ENCODE measurements at places on chromosomes 1 and 21.
A peak's percentile ranks its signal among the peaks of the same experiment; 100 is the strongest.

DNA sequence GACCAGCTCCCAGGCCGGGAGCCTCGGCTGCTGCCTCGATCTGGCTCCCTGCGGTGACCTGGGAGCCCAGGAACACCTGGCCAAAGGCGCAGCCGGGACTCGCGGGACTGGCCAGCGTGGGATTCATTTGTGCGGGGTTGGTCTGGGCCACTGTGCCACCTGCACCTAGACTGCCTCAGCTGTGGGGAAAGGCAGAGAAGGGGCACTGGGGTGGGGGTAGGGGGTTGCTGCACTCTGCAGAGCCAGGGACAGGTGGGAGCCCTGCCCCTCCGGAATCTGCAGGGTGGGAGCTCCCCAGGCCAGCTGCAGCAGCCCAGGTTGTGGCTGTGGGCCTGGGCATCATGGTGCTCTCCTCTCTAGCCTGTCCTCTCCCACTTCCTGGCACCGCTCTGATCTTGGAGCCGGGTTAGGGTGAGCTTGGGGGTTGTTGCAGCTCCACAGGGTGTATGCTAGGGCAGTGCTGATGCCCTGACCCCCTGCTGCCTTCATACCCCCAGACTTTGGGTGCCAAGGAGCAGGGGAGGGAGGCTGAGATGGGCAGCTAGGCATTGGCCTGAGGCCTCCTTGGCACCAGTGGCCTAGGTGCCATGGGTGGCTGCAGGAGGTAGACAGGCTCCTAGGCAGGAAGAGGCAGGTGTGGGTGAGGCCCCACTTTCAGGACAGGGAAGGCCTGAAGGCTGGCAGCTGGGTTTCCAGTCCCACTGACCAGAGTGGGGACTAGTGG is 57.5 kb upstream of the ETV3 start:
- no peak for DNase-seq

- no peak for DNase-seq
Observed at GRCh38 chr21:25491267-25491666, 116.0 kb downstream of the MRPL39 start.

DNA sequence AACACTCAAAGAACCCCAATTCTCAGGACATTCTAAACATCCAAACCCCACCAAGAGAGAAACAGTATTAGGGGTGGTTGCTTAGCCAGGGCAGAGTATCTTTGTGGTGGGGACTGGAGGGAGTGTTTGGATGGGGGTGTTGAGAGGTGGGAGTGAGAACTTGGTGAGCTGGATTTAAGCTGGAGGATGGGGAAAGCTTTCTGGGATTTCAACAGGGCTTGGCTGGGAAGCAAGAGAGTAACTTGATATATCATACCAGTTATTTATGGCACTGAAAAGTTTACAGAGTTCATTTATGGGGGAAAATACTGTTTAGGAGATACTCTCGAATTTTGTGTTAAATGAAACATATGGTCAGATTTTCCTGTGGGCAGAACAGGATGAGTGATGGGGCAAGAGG is 6.8 kb upstream of the CNIH3 start:
- no peak for DNase-seq

DNA sequence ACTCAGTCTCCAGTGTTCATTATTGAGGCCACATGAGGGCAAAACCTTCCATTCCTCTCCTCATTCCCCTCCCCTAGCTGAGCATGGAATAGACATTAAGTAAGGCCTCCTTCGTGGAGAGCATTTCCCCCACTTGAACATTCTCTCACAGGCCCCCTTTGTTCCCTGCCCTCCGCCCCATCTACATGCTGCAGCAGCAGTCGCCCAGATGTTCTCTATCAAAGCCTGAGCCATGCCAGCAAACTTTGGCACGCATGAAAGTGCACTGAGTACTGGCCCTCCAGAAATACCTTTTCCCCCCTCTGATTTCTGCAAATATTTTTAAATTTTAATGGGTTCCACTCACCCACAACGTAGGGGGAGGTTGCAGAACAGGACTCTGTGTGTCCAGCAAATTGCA is 20.9 kb upstream of the GORAB start:
- DNase-seq, result no peak

DNA sequence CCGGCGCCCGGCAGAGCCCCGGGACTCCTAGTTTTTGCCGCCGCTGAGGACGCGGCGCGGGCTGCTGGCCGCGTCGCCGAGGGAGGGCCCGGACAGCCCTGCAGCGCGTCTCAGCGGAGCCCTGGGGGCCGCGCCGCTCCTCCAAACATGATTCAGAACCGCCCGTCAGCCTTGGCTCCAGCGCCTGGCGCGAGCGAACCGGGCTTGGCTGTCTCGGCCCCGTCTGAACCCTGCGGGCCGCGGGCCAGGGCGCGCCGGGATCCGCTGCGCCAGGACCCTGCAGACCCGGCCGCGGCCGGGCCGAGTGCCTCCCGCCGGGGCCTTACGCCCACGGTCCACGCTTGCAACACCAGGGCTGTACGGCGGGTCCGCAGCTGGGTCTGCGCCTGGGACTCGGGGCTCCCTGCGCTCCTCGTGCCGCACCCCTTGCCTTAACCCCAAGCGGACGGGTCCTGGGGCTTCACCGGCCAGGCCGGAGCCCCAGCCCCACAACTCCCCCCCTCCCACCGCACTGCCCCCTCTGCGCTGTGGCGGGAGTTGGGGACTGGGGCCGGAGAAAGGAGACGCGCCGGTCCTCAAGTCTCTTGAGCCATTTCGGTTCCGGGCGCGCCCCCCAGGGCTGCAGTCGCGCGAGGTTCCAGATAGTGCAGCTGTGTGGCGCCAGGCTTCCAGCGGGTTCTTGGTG is 48.4 kb upstream of the CD34 start:
- peak; percentile 9 for DNase-seq

DNA sequence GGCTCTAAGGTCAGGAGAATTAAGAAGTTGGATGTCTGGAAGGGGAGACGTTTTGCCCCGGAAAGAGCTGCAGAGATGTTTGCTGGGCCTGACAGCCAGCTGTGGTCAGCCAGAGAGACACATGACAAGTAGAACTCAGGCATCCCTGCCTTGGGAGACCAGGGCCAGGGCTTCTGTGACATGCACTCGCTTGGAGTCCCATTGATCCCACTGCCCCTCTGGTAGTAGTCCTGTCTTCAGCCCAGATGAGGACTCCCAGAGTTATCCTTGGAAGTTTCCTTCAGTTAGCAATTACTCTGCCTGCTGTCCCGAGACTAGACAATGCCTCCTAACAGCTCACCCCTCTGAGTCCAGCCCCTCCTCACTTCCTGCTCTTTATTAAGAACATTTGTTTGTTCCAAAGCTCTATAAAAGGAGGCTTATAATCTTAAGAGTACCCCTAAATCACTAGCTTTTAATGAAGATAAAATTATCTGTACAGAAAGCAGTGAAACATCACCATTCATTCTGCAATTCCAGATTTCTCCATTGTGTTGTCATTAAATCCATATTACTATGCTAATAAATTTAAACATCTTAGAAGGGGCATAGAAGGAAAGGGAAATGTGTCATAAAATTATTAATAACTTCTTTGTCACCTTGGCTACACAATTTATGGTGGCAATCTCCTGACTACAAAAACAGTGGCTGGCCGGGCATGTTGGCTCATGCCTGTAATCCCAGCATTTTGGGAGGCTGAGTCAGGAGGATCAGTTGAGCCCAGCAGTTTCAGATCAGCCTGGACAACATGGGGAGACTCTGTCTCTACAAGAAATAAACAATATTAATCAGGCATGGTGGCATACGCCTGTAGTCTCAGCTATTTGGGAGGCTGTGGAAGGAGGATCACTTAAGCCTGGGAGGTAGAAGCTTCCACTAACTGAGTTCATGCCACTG is 94.2 kb downstream of the KCNK1 start:
- no peak for DNase-seq

DNA sequence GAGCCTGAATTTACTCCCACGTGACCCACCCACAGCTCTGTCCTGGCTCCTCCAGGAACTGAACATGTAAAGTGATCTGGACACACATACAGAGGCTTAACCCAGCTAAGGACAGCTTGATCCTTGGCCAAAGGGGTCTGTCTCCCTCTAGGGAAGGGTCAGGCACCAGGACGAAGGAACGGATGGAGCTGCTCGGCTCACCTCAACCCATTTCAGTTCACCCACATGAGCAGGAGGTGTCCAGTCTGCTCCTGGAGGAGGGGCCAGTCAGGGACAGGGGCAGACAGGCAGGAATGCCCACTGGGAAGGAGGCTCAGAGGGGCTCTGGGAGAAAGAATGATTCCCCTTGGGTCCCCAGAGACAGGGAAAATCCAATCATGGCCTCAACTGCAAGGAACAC is 567.2 kb downstream of the PTPRU start:
- DNase-seq, result no peak

- DNase-seq, result peak; percentile 99
Observed at GRCh38 chr1:153670859-153671627, at the start of gene ILF2. Gene ILF2 (minus strand): TSS chr1:153670993. CDS start chr1:153670922, 71 bp downstream.

DNA sequence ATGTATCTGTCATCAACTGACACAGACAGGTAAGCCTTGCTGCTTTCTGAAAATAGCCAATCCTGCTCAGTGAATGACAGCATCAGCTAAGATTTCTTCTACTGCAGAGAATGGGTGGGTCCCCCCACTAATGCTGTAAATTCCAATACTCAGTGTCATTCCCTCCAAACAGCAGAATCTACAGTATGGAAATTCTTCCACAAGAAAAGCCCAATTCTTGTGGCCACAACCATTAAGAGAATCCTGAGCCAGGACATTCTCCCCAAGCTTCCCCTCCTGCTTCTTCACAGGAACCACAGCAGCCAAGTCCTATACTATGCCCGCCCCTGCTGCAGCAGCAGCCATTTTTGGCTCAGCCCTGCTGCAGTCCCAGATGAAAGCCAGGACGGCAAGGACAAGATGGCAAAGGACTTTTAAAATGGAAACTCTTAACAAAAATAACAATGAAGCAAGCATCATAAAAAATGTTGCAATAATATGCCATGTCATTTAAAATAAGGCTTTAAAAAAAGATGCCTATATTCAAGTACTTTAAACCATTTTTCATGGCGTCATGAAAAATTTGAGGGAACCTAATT is 26.8 kb downstream of the EIF4G3 start:
- no peak for DNase-seq

DNA sequence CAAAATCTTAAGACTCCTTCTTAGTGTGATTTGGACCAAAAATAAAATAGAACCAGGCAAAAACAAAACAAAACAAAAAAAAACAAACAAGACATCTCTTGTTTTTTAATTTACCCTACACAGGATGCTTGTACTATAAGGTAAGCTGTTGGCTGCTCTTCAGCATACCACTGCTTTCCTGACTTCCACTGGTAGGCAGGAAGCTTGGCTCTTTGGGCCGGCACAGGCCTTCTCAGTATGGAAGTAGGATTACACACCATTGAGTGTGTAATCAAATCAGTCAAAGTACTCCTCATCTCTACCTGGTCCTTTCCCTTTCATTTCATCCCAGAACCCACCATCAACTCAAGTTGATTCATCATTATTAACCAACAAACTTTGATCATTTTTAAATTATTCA is 61.9 kb upstream of the RGS1 start:
- no peak for DNase-seq

GRCh38 chr1:237228421-237228820 is 186.4 kb downstream of the RYR2 start:
- DNase-seq, result no peak

DNA sequence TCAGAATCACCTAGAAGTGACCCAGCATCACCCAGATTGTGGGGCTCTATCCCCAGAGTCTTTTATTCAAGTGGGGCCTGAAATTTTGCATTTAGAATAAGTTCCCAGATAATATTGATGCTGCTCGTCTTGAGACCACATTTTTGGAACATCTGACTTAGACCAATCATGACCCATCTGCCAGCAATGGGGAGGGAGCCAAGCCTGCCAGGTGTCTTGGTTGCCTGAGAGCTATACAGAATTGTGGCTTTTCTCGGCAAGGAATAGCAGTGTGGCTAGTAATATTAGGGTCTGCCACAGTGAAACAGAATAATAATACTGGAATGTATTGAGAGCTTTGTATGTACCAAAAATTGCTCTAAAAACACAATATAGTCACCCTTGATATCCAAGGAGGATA is 31.1 kb upstream of the RGS8 start:
- no peak for DNase-seq

- no peak for DNase-seq
Observed at GRCh38 chr1:147853391-147853790, 49.2 kb upstream of the GJA8 start.

DNA sequence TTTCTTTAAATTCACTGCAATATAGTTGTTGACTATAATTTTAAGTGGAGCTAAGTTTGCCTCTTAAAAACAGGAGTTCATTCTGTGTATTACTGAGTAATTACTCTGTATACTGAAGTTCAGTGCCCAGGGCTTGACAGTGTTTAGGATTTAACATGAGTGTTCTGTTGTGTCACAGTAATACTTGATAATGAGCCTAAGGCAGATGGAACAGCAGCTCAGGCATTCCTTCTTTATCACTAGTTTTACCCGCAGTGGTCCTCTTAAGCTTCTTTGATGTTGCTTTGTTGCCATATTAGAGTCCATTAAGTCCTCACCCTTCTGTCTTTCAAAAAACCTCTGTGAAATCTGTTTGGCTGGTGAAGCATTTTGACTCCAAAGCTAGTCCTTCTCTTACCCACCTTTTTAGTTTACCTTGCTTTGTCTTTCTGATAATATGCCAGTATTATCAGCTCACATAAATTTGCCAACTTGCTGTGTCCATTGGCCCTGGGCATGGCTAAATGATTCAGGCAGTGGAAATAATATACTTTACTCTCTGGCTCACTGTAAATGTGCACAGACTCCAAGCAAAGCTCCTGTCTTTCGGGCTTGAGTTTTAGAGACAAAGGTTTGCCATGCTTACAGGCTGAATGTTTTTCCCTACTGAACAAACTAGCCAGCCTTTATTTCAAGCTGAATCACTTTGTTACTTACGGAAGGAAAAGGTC is 17.7 kb downstream of the HIPK1 start:
- DNase-seq, result no peak

- peak; percentile 78 for DNase-seq
Observed at GRCh38 chr1:74733604-74734484, 892 bp downstream of the TYW3 start.

- no peak for DNase-seq
Observed at GRCh38 chr21:38660333-38661196, 145.2 kb upstream of the ETS2 start.

- DNase-seq, result no peak
Observed at GRCh38 chr1:200374569-200375295, 35.1 kb downstream of the ZNF281 start.
